Retinal pigment epithelial cell (primary cell): ENCODE measurements at places on chromosomes 13 and 19.
A peak's percentile ranks its signal among the peaks of the same experiment; 100 is the strongest.

DNA sequence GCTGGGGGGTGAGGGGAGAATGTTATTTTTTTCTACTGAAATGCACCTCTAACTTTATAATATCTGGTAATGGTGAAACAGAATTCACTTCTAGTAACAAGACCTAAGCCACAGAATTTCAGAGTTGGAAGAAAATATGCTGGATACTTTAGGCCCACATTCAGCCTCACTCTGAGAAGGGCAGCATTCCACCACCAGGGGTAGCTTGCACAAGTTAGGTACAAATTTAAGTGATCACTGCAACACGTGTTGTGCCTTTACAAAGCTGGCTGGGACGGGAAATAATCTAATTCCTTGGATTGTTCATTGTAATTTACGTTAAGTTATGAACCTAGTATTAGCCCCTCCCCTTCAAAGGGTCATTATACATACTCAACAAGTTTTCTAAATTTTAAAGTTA is 192.3 kb downstream of the RGCC start:
- no peak for DNase-seq

GRCh38 chr13:36884235-36884634 is 35.8 kb downstream of the SMAD9 start:
- DNase-seq = no peak

- DNase-seq = peak; percentile 26
Measured at GRCh38 chr13:30577401-30577852, 40.3 kb upstream of the USPL1 start.

- DNase-seq = no peak
Measured at GRCh38 chr19:39325778-39326665, 5.4 kb upstream of the LRFN1 start.

GRCh38 chr19:55369653-55370304 is 484 bp downstream of the IL11 start:
- no peak for DNase-seq

DNA sequence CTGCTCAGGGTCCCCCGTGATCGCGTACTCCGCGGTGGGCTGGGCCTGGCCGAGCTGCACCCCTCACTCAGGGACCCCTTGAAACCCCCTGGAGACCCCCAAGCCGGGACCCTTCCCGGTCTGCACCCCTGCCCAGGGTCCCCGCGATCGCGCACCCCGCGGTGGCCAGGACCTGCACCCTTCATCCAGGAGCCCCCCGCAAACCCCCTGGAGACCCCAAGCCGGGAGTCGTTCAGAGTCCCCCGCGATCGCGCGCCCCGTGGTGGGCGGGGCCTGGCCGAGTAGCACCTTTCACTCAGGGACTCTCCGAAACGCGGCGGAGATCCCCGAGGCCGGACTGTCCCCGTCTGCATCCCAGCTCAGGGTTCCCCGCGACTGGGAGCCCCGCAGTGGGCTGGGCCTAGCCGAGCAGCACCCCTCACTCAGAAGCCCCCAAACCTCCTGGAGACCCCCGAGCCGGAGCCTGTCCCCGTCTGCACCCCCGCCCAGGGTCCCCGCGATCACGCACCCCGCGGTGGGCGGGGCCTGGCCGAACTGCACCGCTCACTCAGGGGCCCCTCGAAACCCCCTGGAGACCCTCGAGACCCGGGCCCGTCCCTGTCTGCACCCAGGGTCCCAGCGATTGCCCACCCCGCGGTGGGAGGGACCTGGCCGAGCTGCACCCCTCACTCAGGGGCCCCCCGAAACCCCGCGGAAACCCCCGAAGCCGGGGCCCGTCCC is 748 bp downstream of the LMNB2 start:
- DNase-seq = no peak

DNA sequence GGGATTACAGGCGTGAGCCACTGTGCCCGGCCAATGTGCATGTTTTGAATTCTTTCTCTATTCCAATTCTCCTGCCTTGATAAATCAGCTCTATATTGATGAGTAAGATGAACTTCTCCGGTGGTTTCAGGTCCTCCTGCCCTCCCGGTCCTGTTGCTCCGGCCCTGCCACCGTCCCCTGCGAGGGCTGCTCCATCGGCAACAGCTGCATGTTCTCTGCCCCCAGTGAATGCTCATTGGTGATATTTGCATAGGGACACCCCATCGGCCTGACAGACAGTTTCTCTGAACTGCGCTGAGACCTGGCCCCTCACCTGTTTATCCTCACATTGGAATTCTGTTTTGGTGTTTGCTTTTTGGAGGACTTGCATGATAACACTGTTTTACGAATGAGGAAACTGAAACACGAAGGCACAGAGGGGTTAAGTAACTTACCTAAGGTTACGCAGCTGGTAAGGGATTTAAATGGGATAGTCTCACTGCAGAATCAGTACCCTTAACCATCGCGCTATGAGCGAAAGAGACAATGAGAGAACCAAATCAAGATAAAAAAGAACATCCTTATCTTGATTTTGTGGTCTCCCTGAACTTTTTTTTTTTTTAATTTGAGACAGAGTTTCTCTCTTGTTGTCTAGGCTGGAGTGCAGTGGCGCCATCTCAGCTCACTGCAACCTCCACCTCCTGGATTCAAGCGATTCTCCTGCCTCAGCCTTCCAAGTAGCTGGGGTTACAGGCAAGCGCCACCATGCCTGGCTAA is 32.2 kb downstream of the ZNF557 start:
- DNase-seq = no peak

DNA sequence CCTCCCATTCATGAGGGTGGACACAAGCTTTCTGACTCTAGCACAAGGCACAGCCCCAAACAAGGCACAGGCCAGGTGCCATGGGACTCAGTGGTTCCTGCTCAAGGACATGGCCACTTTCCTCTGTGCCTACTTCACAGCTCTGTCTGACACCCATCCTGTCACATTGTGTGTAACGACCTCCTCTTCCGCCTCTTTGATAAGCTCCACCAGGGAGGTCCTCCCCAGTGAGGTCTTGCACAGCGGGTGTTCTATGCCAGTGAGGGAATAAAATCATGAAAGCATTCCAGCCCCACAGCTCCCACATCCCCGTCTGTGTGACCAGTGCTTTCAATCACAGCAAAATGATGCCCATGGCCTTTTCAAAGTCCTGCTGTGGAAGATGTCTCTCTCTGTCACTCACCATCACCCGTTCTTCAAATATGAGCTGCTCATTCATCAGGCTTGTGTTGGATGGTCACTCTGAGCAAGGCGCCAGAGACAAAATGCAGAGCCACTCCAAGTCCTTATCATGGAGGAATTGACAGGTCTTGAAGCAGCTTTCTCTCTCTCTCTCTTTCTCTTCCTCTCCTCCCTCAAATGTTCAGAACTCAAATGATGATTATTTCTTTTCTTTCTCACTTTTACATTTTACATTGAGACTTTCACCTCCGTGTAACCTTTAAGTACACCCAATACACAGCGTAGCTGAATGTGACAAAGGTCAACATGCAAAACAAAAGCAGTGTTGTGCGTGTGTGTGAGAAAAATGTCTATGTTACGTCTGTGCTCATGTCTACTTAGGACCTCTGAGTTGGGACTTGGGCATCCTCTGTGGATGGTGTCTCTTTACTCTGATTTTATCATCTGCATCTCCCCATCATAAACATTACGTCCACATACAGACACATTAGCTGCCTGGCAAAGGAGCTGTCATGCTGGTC is 8.0 kb upstream of the SPATA13 start:
- DNase-seq = no peak

- no peak for DNase-seq
Measured at GRCh38 chr13:73970421-73971055, 163.7 kb downstream of the KLF12 start.

DNA sequence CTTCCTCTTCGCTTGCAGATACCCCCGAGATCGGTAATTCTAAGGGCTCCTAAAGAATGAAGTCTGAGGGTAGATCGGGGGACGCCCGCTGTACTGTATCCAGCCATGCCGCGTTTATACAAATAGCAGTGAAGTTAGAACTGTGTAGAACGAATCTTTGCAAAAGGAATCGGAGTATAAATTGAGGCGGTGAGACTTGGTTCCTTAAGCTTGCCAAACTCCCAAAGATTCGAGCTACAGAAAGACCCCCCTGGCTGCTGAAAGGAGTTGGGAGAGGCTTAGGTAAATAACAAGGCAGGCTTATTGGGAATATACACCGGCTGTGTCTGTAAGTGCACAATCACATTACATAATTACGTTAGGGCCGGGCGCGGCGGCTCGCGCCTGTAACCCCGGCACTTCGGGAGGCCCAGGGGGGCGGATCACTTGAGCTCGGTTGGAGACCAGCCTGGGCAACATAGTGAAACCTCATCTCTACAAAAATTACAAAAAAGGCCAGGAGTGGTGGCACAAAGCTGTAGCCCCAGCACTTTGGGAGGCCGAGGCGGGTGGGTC is 12.2 kb downstream of the TMEM160 start:
- no peak for DNase-seq

DNA sequence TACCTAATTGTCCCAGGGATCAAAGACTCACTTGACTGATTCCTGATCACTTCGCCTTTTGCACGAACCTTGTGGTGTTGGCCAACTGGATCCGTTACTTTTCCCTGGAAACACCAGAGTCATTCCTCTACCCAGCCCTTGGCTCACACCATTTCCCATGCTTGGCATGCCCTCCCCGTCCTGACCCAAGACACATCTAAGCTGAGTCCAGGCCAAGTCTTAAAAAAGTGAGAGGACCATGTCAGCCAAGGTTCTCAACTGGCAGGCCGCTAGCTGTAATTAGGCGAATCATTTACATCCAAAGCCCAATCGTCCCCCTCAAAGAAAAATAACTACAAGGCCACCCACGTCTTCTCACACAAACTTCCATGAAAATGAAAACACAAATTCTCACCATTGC is 11.5 kb downstream of the PLAUR start:
- no peak for DNase-seq

- peak; percentile 25 for DNase-seq
Measured at GRCh38 chr13:48656608-48657007, 2.9 kb downstream of the CYSLTR2 start.

- no peak for DNase-seq
Measured at GRCh38 chr19:41403181-41403970, 5.8 kb downstream of the BCKDHA start.

DNA sequence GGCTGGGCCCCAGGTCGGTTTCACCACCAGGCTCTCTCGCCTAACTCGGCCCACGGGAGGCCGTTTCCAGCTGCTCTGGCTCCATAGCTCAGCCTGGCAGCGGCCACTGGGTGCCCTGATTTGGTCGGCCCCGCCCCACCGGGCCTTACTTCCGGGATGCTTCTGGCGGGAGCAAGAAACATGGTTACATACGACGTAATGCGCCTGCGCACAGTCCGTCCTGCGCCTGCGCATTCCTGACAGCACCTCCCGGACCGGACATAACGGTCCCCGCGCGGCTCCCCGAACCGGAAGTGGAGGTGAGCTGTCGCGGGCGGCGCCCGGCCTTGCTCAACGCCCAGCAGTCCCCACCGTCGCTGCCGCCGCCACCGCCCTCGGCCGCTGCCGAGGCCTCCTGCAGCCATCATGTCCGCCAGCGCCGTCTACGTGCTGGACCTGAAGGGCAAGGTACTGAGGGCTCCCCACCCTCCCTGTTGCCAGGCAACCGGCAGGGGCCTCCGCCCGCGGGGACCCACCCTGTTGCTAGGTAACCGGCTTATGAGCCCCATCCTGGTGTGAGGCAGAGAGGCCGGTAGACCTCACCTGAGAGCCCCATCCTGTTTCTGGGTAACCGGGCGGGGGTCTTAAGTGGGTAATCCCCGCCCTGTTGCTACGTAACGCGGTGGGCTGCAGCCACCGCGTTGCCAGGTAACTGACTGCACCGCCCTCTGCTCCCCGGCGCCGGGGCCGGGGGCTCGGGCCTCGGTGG is at the start of gene AP1M1:
TSS of gene AP1M1 (plus strand) at position 290 of the 748 bp plus-strand sequence. CDS start at position 406, 116 bp downstream.
- DNase-seq = peak; percentile 89

DNA sequence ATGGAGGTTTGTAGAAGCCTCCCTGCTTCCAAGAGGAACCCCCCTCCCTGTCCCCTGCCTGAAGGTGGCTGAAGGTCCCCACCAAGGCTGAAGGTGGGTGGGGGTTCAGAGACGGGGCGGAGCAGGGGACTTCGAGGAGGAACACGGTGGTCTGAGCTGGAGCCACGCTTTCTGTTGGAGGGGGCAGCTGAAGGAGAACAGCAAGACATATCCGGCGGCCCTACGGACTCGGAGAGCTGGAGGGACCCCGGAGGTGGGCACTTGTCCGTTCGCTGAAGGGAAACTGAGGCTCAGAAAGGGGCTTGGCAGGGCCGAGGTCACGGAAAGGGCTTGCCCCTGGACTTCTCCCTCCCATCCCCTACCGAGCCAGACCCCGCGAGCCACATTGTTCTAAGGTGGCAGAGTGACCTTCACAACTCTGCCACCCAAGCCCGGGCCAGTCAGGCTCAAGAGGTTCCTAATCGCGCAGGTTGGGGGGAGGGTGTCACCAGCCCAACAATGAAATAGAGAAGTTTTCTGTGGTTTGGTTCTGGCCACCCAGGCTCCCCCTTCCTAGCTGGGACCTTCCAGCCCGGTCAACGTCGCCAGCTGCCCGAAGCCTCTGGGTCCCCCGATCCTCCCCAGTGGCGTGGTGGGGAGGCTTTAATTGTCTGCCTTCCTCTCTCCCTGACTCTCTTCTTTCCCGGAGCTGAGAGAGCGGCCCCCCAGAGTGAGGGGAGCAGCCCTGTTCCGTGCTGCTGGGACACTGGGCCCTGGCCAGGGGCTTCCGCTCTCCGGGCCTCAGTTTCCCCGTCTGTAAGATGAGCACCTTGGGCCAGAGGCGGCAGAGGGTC is 15.5 kb upstream of the KCNN1 start:
- DNase-seq = no peak

DNA sequence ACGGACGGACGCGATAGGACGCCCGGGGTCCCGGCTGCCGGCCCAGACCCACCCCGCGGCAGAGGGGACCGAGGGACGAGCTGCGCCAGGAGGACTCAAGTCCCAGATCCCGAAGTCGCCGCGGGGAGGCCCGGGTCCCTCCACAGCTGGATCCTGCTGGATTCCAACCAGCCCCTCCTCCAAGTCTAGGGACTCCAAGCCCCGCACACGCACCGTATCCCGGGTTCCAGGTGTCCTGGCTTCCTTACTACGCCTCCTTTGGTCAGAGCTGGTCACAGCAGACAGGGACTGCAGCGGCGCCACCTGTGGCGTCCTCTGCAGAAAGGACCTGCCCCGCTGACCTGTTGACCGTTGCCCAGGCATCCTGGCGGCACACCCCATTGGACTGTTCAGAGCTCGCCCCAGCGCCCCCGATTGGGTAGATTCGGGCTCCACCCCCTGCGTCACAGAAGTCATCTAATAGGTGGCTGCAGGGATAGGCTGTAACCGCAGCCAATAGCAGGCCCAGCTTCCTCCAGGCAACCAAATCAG is 29.0 kb upstream of the ZNF709 start:
- DNase-seq = no peak

GRCh38 chr19:6714749-6715555 is 5.5 kb downstream of the C3 start:
- DNase-seq = no peak
